ENCODE measurements at places on chromosomes 5 and 9.

DNA sequence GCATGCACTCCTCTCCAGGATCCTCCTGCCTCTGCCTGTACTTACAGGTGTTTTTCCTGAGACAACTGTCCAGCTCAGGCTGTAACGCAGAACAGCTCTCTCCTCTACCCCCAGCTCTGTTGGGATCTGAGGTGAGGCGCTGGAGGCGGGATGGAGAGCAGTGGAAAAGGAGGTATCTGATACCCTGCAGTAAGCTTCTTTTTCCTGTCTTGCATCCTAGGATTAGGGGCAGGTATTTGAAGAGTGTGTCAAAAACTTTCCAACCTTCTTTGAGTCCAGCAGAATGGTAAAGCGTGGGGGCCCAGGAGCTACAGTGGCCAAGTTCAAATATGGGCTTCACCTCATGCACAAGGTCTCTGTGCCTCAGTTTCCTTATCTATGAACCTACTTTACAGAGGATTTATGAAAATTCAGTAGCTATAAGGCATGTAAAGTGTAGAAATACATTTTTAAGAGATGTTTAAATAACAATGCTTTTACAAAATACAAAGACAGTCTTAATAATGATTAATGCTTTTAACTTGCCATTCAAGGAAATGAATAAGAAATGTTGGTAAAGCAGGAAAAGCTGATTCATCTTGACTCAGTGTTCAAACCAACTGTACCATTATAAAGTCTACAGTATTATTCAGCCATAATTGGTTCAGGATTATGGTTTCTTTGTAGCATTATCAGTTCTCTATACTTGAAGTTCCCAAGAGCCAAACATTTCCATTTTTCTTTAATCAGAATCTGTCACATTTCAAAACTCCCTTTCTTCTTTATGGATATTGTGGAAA is 26.1 kb downstream of the MAP1B start:
- DNase-seq = no peak

- DNase-seq = no peak
Measured at GRCh38 chr5:90134892-90135291, 274.7 kb downstream of the CETN3 start.

GRCh38 chr9:127567730-127568617 is 44.1 kb upstream of the STXBP1 start:
- no peak for DNase-seq

- DNase-seq = no peak
Measured at GRCh38 chr5:14295610-14296009, 152.5 kb downstream of the TRIO start.

DNA sequence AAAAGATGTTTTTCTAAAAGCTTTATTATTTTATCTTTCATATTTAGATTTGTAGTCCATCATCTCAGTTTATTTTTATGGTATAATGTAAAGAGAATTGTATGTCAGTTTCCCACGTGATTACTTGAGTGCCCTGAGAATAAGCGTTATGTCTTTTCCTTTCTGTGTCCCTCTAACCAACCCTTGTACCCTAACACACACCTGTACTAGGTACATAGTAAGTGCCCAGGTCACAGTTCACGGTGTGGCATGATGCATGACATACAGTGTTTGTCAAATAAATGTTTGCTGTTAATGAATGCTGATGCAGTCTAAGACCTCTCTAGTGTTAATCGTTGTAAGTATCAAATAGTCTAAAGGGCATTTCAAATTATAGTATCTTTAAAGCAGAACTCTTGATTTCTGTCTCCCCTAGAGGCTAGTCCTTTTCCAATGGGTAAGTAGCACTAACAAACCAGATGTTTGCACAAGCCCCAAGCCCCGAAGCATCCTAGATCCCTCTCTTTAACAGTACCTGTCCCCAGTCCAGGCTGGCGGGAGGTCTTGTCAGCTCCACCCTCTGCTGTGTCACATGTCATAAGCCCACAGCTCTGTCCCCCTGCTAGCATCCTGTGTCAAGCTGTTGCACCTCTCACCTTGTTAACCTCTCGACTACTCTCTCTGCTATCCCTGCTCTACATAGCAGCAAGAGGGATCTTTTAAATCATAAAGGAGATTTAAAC is 23.7 kb downstream of the NUP214 start:
- DNase-seq = no peak

- peak; percentile 18 for DNase-seq
Measured at GRCh38 chr5:1004461-1005248, 3.9 kb upstream of the NKD2 start.

GRCh38 chr9:116075191-116075590 is 78.4 kb upstream of the PAPPA start:
- DNase-seq = no peak

GRCh38 chr5:74433896-74434829 is 206.4 kb downstream of the ENC1 start:
- DNase-seq = no peak

DNA sequence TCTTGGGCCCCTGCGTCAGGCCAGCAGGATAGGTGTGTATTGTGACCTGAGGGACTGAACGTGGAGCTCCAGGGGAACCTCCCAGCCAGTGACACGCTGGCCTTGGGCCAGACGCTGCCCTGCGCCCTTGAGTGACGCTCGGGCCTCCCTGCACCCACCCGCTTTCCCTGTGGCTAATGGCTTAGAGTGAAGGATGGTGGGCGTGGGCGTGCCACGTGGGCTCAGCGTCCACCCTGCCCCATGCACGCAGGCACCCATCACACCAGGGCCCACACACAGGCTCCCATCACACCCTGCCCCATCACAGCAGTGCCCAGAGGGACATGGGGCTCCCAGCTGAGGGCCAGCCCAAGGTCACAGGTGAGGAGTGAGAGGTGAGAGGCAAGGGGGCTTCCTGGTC is 5.1 kb upstream of the FUT7 start:
- no peak for DNase-seq

DNA sequence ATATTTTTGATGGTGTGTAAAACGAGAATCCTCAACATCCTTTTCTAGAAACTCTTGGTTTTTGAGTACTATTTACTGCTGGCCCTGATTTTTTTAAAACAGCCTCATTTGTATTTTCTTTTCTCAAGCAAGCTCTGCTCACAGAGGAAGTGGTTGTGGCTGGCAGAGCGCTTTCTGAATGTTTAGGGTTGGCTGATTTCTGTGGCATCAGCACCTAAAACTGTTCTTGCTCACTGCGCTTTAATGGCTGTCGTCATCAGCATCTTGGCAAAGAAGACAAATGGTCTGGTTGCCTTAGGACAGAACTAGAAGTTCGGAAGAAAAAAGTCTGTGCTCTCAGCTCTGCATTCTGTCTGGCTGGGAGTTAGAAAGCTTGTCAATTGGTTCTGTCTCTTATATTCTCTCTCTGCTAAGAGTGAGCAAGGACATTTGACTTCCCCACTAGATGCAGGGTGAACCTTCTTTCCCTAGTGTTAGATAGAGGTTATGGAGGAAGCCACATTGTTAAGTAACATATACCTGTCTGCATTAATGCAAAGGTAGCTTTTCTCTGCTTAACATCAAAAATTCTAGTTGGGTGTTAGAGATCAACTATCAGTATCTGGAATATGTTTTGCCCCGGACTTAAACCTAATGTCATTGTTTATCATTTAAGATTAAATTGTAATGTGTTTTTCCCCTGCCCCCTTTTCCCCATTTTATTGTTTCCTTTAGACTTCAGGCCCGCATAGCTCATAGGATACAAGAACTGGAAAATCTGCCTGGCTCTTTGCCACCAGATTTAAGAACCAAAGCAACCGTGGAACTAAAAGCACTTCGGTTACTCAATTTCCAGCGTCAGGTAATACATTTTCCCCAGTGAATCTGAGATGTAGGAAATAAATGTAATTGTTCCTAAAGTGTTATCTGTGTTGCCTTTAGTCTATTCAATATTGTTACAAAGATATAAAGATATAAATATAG is 39.0 kb downstream of the SMARCA2 start:
- DNase-seq = peak; percentile 26

DNA sequence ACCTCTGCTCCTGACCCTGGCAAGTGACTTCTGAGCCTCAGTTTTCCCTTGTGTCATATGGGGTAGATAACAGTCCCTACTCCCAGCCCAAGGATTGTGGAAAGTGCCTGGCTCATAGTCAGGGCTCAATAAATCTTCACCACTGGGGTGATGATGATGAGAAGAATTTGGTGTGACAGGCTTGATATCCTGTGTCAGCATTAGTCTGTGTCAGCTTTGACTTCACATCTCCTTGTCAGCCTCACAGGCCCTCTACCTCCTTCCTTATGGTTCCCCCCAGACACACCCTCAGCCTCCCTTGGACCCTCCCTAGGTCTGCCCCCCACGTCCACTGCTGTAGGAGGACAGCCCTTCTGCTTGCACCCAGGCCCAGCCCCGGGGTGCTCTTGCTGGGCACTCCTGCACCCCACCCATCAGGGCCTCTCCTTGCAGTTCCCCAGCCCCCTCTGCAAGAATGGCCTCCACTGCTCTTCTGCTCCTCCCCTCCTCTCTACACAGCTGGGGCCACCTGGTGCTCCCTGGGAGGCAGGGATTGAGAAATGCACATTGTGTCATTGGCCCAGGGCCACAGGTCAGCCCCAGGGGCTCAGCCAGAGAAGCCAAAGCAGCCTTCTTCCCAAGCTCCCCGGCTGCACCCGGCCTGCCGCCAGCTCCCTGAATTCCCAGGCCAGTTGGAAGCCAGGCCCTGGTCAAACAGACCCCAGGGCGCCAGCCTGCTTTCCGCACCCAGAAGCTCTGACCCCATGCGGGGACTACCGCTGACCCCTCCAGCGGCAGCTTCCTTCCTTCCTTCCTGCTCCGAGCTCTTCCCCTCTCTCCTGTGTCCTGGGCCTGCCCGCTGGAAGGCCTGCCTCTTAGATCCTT is 7.7 kb downstream of the FGFR4 start:
- no peak for DNase-seq

DNA sequence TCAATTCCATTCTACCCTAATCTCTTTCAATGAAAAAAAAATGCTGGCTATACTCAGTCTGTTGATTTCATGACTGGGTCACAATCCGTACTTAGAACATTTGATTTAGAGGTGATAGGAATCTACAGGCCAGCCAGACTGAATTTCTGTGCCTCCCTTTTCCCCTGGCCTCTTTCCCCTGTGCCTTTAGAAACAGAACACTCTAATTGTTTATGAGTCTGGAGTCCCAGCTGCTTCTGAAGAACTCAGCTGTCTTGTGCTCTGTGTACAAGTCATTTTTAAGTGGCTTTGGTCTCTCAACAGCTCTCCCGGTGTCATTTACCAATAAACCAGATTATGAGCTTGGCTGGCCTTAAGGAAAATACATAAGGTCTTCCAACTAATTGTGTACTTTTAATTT is 94.1 kb upstream of the ITGA2 start:
- no peak for DNase-seq

- no peak for DNase-seq
Measured at GRCh38 chr9:70395652-70396051, 18.8 kb downstream of the KLF9 start.

DNA sequence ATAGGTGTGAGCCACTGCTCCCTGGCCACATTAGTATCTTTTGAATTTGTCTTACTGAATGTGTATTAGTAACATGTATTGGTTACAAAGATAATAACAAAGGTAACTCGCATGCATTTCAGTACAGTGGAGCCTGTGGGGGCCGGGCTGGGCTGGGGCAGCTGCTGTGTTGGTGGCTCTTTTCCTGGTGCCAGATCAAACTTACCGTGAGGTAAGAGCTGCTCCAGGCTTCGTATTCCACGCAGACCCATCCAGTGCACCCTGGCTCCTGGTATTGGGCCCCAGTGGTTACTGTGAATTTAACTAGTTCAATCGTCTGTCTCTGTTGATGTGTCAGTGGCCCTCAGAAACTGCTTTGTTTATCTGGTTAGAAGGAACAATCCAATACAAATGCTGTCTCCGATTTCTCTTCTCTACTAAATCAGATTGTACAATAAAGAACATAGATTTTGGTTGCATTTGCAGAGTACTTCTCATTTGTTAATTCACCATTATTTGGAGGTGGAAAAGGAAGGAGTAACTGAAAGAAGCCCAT is 15.6 kb downstream of the PRRC2B start:
- DNase-seq = no peak

DNA sequence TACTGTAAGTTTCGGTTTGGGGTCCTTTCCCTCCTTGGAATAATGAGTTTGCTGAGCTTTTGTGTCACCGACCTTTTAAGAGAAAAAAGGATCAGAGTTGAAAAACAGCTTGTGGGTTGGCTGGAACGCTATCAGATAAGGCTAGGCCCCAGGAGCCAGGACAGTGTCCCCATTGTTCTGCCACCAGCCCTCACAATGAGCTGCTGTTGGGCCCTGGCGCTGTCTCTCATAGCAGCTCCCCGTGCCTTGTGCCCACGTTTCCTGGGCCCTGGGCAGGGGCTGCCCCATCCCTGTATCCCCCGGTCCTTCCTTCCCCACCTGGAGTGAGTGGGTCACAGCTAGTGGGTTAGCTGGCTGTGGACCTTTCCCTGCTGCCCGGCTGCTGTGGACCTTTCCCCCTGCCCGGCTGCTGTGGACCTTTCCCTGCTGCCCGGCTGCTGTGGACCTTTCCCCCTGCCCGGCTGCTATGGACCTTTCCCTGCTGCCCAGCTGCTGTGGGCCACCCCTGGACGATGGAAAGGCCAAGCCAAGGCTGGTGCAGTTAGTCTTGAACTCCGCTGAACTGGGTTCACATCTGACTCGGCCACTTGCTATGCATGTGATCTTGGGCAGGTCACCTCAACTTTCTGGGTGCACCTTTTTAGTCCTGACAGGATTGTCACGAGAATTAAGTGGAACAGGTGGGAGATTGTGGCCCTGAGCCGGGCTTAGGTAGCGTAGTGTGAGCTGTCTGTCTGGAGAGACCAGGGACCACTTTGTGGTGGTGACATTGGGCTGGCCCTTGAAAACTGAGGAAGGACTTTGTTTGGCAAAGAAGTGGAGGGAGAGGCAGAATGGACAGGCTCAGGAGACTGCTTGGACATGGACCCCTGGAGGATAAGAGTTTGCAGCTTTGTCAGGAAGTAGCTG is 99.5 kb downstream of the DAB2IP start:
- DNase-seq = no peak

DNA sequence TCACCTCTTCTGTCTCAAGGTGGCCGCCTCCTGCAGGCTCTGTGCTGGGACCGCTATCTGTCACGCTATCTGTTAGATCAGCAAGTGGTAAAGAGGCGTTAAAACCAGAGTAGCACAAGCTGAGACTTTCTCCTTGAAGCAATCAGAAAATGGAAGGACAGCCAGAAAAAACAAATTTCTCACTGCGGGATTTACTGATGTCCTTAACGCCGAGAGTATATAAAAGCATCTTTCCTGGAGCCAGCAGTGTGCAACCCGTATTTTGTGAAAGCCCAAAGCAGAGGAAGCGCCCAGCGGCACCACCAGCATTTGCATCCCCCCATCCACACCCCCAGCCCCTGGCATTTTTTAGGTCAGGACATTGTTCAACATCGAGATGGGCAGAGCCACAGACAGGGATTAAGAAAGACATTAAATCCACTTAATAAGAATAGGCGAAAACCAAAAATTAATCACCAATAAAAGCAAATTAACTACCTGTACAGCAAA is 48.6 kb downstream of the DUSP1 start:
- peak; percentile 13 for DNase-seq
